ENCODE measurements at places on chromosomes 3 and 15.

DNA sequence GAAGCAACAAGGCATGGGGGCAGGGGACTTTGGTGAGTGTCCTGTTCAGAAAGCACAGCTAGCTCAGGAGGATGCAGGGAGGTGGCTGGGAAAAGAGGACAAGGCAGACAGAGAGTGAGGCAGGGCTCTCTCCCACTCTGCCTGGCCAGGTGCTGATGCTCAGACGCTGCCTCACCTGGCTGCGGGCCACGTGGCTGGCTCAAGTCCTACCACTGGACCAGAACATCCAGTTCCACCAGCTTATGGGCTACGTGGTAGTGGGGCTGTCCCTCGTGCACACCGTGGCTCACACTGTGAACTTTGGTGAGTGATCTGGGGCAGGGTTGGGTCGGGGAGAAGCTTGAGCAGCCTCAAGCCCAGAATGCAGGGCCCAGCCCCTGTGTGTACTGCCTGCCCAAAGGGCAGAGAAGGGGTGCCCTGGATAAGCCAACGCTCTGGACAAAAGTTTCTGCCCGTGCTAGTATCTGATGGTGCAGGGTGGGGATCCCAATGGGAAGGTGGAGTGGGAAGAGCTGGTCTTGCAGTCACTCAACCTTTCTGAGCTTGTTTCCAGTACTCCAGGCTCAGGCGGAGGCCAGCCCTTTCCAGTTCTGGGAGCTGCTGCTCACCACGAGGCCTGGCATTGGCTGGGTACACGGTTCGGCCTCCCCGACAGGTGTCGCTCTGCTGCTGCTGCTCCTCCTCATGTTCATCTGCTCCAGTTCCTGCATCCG lies 20.9 kb downstream of the NOX5 start:
- DNase-seq, result no peak

DNA sequence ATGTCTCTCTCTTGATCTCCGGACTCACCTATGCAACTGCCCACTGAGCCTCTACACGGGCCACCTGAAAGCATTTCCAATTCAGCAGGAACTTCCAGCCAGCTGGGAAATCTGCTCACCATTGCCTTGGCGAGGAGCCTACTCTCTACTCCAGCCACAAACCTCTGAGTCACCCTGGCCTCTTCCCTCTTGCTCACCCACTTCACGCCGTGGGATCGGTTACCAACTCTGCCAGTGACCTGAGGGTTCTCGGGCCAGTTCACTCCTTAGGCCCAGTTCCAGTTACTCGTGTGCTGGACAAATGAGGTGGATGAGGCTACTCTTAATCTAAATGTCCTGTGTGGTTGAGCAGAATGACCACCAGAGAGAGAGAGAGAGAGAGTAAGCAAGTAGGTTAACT lies 70.1 kb downstream of the CEMIP start:
- no peak for DNase-seq

- DNase-seq, result no peak
Measured at GRCh38 chr3:185521349-185522138, 22.7 kb upstream of the TMEM41A start.

- no peak for DNase-seq
Measured at GRCh38 chr15:37516621-37517020, 416.3 kb upstream of the MEIS2 start.

DNA sequence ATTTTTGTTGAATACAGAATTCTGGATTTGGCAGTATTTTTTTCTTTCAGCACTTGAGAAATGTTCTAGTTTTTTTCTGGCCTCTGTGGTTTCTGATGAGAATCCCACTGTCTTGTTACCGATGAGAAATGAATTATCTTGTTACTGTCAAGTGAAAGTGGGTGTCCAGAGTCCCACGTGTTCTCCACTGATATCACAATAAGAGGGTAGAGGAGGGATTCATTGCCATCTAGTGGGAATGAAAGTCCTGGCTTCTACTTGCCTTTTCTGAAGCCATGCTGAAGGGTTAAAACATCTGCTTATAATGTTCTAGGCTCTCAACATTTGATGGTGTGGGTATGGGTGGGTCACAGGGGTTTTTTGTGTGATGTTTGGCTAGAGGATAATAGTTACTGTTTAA lies 66.1 kb downstream of the SEC22A start:
- no peak for DNase-seq

- no peak for DNase-seq
Measured at GRCh38 chr3:135581806-135582205, 383.7 kb upstream of the PPP2R3A start.
